ENCODE measurements at places on chromosomes 1 and 21. TPM values are rescaled to one million over a fixed set of nuclear protein-coding genes. Genes with fewer than 3 reads are reported as not detected.

GRCh38 chr1:41823471-41823870 is 95.3 kb downstream of the HIVEP3 start:
- H3K27me3 ChIP-seq = no peaks in the 10 kb centered on the region
- H3K27ac ChIP-seq = no peak overlapping the region
- H3K4me3 ChIP-seq = no peak overlapping the region
- no peak for DNase-seq

RGS16 gene
- 11.9 TPM for total RNA-seq

GRCh38 chr1:184258525-184258924 is 128.3 kb upstream of the C1orf21 start:
- no peaks in the 10 kb centered on the region for H3K27me3 ChIP-seq
- H3K4me3 ChIP-seq = no peak overlapping the region
- H3K36me3 ChIP-seq = no peaks in the 10 kb centered on the region

COL11A1 gene
- total RNA-seq = 0.76 TPM

CEP170 gene
- 22.8 TPM for total RNA-seq

- H3K27me3 ChIP-seq = no peaks in the 10 kb centered on the region
- H3K4me3 ChIP-seq = peak overlapping the region; percentile 97
- H3K4me1 ChIP-seq = peaks cover 35% of the 10 kb centered on the region
Observed at GRCh38 chr1:244865028-244865371, 657 bp upstream of the HNRNPU start.

GRCh38 chr1:155938220-155938627 is 3.2 kb upstream of the RXFP4 start:
- H3K27ac ChIP-seq = peak overlapping the region; percentile 40
- peaks cover 16% of the 10 kb centered on the region for H3K4me1 ChIP-seq
- H3K4me3 ChIP-seq = no peak overlapping the region
- H3K36me3 ChIP-seq = no peaks in the 10 kb centered on the region
- H3K27me3 ChIP-seq = no peaks in the 10 kb centered on the region
- DNase-seq = no peak

DNA sequence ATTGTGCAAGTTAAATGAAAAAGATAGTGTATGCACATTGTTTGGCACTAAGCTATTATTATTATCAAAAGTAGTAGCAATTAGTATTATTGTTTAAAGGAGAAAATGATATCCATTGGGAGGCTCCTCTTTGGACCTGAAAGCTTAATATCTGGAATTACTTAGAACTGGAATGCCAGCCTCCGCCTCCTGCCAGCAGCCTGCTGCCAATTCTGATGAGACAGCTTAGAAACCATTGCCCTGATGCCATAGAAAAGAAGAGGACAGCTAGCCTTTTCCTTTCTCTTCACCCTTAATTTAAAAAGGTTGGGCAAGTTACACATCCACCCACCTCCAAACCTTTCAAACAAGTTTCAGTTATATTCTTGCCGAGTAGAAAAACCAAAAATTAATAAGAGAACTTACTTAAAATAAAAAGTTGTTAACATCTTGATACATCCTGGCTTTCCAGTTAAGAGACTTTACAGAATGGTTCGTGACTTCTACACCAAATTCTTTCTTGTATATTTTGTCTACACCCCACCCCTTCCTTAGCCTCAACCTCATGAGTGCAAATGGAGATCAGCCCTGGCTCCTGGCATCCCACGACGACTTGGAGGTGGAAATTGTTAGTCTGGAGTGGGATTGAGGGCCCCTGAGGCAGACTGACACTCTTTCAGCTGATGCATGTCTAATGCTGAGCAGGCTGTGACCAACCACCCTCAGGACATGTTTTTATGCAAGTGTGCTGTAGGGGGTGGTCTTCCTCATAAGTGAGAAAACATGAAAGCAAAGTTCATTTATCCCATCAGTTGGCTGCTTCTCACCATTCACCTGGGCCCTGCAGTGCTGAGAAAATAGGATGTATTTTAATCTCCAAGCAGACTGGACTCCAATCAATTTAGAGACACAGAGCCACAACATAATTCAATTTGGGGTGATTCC is 120.6 kb downstream of the KCNJ15 start:
- H3K4me1 ChIP-seq = no peaks in the 10 kb centered on the region
- peaks cover 3% of the 10 kb centered on the region for H3K27me3 ChIP-seq
- DNase-seq = no peak
- H3K4me3 ChIP-seq = no peak overlapping the region
- H3K27ac ChIP-seq = no peak overlapping the region
- no peaks in the 10 kb centered on the region for H3K36me3 ChIP-seq

DNA sequence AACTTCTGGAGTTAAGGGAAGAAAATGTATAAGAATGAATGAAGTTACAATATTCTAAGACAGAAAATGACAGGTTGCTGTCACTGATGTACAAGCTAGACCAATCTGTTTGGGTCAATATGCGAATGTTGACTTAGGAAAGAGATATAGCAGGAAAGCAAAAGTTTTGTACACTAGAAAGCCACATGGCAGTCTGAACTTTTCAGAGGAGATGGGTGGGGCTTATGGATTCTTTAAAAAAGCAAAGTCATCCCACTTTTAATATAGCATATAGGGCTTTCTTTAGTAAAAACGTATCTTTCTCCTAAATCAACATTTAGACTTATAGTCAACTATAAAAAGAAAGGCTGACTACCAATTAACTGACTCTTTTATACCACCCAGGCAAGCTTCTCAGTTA is 381.2 kb downstream of the PTPRC start:
- DNase-seq = no peak
- no peak overlapping the region for H3K27ac ChIP-seq
- no peak overlapping the region for H3K4me3 ChIP-seq
- H3K4me1 ChIP-seq = no peaks in the 10 kb centered on the region

DNA sequence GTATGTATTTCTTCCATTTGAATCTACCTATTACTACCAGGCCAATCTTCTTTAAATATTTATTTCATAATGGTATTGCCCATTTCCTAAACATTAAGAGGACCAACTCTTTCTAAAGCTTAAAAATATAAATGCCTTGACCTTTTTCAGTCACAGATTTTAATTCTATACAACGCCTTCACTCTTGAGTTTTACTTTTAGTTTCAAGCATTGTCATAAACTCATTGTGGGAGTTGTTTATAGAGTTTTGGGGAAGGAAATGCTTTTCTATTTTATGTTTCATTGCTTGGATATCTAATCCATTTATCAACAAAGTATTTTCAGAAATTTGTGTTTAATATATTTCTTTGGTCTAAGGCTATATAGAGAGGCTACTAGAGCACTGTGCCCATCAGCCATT is 155.8 kb downstream of the DPYD start:
- no peak for DNase-seq
- no peaks in the 10 kb centered on the region for H3K36me3 ChIP-seq
- no peak overlapping the region for H3K4me3 ChIP-seq
- no peaks in the 10 kb centered on the region for H3K27me3 ChIP-seq

DNA sequence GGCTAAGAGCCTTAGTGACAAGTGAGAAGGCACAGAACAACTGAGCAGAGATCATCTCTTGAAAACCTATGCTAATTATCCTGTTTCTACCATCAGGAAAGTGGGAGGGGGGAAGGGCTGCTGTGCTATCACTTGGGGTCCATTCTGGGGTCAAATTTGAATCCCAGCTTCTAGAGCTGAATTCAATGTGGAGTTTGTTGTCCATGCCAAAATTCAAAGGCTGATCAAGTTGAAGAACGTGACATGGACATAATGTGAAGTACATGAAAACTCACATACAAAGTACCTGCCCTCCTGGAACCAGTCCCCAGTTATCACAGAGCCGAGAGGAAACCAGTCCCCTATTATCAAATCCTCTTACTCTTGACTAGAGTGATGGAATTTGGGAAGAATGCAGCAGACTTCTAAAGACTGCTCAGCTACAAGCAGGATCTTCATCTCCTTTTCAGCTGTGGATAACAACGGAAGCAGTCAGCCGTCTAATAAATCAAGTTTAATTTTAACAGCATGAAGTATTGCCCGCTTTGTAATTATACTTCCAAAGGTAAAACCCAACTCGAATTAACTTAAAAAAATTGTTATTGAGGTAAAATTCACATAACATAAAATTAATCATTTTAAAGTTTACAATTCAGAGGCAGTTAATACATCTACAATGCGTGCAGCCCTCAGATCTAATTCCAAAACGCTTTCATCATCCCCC is 78.3 kb downstream of the SLC45A1 start:
- H3K27ac ChIP-seq = peak overlapping the region; percentile 62
- H3K4me1 ChIP-seq = peaks cover 70% of the 10 kb centered on the region
- no peak for DNase-seq
- H3K36me3 ChIP-seq = no peaks in the 10 kb centered on the region

GBP1 gene
- total RNA-seq = 4.1 TPM

PCP4 gene
- not detected for total RNA-seq

TLCD4 gene
- 26.9 TPM for total RNA-seq

DNA sequence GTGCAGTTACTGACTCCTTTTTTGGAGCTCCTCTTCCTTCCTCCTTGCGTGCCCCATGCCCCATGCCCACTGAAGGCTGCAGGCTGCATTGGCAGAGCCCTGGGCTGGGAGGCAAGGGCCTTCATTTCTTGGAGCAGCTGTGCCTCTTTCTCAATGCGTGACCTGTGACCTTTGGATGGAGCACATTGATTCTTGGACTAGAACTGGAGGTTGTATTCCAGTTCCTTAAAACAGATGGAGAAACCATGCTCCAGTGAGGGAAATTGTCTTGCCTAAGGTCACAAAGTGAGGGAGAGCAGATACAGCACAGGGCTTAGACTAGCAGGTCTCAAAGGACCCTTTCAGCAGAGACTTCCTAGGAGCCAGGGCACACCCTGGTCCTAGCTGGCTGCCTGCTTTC is 9.0 kb downstream of the TMEM269 start:
- H3K27me3 ChIP-seq = no peaks in the 10 kb centered on the region
- peak; percentile 57 for DNase-seq
- H3K4me1 ChIP-seq = no peaks in the 10 kb centered on the region
- no peak overlapping the region for H3K4me3 ChIP-seq
- no peaks in the 10 kb centered on the region for H3K36me3 ChIP-seq
- H3K27ac ChIP-seq = no peak overlapping the region

DNA sequence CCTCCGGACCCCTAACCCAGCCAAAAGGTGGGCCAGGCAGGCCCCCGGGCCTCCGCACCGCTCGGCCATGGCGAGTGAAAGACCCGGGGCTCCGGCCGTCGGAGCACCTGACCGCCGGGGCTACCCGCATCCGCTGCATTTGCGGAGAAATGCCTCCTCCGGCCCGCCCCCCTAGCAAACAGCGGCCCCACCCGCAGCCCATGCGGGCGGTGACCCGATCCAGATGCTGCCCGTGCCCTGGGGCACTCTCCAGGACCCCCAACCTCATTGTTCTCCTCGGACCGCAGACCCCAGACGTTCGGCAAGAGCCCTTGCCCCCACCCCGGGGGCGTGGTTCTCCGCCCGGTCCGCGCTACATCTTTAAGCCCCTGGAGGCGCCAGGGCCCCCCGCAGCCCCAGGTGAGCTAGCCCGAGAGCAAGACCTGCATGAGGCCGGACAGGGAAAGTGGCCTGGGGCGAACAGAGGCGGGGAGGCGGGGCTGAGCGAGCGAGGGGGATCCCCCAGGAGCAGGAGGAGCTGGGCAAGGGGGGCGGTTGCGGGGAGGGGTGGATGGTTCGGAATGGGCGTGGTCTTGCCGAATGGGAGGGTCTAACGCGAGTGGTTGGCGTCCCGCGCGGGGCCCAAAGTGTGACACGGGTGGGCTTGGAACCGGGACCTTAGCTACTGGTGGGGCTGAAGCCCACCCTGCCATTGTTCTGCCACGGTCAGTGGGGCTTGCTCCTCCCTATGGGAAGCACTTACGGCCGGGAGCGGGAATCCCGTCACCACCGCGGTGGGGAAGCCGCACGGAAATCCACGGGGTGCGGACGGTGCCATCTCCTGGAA is 6.3 kb upstream of the CRYBG2 start:
- H3K4me1 ChIP-seq = no peaks in the 10 kb centered on the region
- no peak overlapping the region for H3K27ac ChIP-seq
- H3K36me3 ChIP-seq = no peaks in the 10 kb centered on the region
- peaks cover 15% of the 10 kb centered on the region for H3K27me3 ChIP-seq

DNA sequence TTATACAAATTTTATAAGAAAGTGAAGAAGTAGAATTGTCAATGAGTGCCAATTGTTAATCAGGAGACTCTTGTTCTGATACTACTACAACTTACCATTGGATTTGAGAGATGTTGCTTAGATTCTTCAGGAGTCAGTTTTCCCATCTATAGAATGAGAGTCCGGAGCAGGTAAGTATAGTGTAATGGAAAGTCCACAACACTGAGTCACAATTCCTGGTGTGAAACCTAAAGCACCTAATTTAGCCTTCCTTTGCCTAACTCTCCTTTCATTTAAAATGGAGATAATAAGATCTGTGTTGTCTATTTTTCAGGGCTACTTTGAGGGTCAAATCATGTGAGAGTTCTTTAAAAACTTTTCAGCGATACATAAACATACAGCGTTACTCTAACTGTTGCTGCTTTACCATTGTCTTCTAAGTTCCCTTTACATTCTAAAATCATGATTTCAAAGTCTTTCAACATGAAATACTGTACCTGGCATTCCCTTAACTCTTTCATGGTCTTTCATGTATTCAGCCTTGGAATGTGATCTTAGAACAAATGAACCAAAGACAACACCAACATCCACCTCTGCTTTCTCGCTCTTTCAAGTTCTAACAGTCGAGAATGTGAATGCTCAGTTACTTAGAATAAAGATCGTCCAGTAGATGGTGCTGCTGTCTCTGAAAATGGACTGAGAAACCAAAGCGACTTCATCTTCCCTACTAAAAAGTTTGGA is 90.9 kb downstream of the SLC30A10 start:
- H3K36me3 ChIP-seq = no peaks in the 10 kb centered on the region
- no peak overlapping the region for H3K27ac ChIP-seq
- DNase-seq = no peak
